Stimulated activated CD8-positive, alpha-beta memory T cell treated with anti-CD3 and anti-CD28 coated beads, Interleukin-2, amount 100 ng/mL, for 1 hour (primary cell): ENCODE measurements at places on chromosomes 7 and 10.

DNA sequence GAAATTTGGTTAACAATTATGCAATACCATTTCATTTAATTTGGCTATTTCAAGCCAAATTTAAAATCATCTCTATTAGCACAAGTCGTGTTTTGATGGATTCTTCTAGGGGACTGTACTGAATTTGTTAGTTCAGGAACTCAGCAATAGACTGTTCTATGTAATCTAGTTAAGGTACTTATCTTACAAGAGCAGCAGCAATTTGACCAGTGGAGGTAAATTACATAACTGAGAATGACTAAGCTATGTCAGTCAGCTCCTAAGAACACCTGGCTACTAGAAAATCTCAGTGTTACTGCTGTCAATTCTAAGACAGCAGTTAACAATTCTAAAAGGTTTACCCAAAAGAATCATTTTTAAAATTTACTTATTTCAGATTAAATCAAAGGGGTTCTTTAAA lies 513.9 kb upstream of the ZWINT start:
- DNase-seq, result no peak

DNA sequence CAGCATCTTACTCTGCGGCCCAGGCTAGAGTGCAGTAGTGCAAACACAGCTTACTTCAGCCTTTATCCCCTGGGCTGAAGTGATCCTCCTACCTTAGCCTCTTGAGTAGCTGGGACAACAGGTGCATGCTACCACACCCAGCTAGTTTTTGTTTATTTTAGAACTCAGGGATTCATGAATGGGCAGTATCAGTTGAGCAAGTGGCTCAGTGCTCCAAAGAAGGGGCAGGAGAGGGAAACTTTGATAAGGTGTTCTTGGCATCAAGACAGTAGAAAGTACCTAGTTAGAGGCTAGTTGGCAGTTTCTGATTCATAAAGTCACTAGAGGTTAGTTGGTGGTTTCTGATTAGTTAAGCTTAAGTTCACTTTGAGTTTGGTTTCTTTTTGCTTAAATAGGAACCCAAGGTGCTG lies 18.4 kb downstream of the TRIM24 start:
- DNase-seq, result no peak

DNA sequence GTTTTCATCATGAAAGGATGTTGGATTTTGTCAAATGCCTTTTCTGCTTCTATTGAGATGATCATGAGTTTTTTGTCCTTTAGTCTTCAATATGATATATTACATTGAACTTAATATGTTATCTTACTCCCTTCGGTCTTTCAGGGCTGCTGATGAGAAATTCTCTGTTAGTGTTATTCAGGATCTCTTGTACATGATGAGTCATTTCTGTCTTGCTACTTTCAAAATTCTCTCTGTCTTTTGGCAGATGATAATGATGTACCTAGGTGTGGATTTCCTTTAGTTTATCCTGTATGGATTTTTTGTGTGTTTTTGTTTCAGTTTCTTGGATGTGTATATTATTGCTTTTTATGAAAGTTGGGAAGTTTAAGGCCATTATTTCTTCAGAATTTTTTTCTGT lies 320.9 kb upstream of the NPSR1 start:
- no peak for DNase-seq

DNA sequence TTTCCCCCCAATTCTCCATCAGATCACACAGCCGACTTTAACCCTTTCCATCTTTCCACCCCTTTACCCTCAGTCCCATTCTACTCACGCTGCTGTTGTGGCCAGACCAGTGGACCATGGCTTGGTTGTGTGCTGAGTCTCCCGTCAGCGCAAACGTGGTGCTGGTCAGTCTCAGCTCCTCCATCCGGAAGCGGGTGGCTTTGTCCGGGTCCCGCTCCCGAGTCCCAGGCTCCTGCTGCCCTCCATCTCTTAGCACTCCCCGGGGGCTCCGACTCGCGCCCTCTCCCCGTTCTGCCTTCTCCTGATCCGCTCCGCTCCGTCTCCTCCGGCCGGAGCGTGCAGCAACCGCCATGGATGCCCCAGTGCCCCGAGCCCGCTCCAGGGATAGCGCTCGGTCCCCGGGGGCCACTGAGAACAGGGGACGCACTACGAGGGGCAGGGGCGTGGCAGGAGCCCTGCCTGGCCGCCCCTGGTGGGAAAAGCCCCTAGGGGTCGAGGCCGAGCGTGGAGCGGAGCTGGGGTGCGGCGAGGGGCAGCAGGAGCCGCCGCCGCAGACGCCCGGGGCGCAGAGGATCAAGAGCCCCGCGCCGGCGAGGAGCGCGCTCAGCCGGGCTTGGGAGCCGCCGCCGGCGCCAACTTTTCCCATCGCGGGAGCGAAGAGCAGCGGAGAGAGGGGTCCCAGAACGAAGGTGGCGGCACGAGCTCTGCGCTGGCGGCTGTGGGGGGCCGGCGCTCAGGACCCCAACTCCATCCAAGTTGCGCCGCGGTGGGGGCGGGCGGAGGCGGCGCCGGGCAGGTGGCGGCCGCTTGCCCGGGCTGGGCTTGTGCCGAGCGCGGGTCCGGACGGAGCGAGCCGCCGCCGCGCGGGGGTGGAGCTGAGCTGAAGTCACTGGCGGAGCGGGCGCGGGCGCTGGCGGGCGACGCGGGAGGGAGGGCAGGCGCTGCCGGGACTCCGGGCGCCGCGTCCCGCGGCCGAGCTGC lies at the start of gene SORCS1:
Gene SORCS1 (minus strand): TSS at position 826 of the 981 bp plus-strand sequence.
- no peak for DNase-seq

GRCh38 chr10:113232928-113233511 lies 283.0 kb downstream of the TCF7L2 start:
- no peak for DNase-seq

GRCh38 chr7:23356726-23357125 lies 57.6 kb downstream of the MALSU1 start:
- DNase-seq, result no peak

DNA sequence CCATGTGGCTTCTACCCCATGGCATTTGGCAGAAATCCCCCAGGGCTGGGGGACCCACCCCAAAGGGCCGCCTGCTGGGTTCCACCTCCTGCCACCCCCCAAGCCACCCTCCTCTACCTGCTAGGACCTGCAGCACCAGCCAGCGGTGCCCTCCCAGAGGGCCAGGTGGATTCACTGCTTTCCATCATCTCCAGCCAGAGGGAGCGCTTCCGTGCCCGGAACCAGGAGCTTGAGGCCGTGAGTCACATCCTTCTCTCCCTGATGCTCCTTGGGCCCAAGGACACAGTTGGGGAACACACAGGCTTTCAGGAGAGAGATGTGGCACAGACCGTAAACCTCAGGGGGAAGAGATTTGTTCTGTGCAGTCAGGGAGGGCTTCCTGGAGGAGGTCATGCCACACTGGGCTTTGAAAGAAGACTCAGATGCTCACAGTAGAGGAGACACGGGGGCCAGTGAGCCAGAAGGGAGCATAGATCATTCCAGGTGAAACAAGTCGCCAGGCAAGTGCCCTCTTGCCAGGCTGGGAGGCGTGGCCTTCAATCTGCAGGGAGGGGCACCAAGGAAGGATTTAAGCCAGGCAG lies 11.5 kb upstream of the SH2B2 start:
- DNase-seq, result no peak

DNA sequence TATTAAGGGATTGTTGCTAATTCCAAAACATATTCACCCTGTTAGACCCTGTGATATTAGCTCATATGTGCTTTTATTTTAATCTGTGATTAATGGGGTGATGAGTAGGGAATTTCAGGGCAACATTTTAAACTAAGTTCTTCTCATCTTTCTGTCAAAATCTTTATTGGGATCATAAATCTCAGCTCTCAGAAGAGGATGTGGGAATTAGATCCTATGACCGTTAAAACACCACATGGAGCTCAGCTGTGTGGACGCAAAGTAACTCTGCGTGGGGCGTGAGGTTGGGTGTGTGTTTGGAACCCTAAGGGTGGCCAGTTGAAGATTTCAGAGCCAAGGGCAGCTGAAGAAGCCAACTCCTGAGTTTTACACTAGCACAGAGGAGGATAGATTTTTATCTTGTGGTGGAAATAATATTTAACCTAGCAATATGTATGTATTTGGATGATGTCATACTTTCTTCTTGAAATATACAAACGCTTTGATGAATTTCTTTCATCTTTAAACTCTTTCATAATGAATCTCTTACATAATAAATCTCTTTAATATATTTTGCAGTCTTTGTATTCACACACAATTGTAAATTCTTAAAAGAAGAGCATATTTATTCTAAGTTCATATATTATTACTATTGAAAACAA lies 64.4 kb downstream of the EPDR1 start:
- no peak for DNase-seq

GRCh38 chr10:77823811-77824542 lies 102.6 kb downstream of the DLG5 start:
- no peak for DNase-seq

GRCh38 chr10:44635176-44635575 lies 250.3 kb upstream of the CXCL12 start:
- DNase-seq, result no peak

DNA sequence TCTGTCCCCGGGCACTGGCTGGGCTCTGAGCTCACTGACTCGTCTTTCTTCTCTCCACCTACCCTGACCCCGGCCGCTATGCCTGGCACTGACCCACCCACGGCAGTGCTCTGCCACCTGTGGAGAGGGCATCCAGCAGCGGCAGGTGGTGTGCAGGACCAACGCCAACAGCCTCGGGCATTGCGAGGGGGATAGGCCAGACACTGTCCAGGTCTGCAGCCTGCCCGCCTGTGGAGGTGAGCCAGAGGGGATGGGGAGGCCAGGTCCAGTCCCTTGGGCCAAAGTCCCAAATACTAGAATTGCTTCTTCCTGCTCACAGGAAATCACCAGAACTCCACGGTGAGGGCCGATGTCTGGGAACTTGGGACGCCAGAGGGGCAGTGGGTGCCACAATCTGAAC lies 27.3 kb downstream of the TBATA start:
- no peak for DNase-seq

DNA sequence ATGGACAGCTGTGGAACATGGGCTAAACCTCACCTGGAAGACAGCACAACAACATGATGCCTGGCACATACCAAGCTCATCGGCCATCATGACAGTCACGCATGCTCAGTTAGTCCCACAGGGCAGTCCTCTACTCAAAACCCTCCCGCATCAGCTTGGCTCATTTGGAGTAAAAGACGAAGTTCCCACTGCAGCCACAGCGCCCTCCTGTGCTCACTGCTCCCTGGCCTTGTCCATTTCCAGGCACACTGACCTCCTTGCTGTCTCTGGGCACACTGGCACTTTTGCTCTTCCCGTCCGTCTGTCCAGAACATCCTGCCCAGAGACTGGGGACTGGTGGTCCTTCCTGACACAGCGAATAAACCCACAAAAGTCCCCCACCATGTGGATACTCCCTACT lies 66.2 kb downstream of the LARP4B start:
- DNase-seq, result no peak

GRCh38 chr7:66099551-66100407 lies 14.9 kb upstream of the CRCP start:
- no peak for DNase-seq

DNA sequence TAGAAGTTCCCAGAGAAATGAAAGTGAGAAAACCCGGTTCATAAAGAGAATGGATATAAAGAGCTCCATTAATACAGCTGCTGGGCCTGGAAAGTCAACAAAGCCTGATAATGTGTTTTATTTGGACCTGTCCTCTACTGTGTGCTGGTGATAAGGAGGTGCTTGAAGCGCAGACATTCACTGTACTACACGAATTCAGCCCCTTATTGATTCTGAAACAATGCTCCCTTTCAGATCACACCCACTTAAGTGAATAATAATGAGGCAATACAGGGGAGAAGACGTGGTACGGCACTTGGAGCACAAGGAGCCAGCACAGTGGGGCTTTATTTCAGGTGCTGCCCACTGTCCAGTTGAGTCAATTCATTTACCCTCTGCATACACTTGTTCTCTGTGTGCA lies 260.8 kb downstream of the FGFR2 start:
- DNase-seq, result no peak

GRCh38 chr10:87712913-87713616 lies 53.4 kb downstream of the PAPSS2 start:
- no peak for DNase-seq

DNA sequence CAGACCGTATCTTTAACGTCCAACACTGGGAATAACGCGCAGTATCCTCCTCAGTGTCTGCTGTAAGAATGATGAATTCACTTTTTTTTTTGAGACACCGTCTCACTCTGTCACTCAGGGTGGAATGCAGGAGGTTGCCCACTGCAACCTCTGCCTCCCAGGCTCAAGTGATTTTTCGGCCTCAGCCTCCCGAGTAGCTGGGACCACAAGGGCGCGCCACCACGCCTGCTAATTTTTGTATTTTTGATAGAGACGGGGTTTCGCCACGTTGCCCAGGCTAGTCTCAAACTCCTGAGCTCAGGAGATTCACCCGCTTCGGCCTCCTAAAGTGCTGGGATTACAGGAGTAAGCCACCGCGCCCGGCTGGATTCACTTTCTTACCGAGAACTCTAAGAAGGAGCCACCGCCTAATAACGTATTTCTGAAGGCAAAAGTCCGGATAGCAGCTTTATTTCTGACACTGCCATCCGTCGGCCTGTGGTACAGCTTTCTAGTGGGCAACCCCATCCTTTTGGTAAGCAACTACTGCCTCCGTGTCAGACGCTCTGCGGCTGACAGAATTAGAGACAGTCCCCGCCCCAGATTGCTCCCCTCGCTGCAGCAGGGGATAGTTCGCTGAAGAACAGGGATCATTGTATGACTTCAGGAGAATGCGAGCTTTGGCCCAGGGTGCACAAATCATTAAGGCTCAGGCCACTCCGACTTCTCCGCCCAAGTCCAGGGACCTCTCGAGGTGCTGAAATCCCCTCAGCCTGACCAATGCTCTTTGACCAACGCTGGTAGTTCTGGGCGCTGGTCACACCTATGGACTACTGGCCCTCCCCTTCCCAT lies 662 bp downstream of the POLR3A start:
- DNase-seq, result no peak
